ENCODE measurements at places on chromosomes 1 and 21.
A peak's percentile ranks its signal among the peaks of the same experiment; 100 is the strongest.

DNA sequence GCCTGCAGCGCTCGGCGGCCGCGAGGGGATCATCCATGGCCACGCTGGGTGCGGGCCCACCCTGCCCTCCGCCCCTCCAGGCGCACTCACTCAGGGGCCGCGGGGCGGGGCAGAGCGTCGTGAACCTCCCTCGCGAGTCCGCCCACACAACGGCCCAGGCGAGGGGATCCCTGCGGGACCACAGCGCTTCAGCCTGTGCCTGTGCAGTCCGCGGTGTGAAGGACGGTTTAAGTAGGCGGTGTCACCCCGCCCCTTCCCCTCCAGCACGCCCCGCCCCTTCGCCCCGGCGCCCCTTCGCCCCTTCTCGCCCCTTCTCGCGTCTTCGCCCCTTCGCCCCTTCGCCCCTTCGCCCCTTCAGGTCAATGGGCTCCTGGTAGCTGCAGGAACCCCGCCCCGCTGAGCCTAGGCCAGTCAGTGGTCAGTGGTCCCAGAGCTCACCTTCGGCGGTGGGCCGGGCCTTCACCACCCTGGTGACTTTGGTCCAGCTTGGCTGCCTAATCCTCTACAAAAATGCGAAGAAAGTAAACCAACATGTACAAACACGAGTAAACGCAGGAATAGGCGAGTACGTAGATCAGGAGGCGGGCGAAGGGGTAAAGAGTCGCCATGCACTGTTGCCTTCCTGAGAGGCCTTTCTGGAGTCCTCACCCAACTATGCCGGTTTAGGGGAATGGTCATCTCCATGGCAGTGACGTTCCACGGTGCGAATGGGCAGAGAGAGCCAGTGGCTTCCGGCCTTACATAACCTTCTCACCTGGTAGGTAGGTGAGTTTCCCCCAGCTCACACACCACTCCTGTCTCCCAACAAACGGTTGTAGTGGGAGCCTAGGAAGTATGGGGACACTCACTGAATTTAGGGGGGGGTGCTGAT is 19.6 kb upstream of the DMRTB1 start:
- DNase-seq: no peak

DNA sequence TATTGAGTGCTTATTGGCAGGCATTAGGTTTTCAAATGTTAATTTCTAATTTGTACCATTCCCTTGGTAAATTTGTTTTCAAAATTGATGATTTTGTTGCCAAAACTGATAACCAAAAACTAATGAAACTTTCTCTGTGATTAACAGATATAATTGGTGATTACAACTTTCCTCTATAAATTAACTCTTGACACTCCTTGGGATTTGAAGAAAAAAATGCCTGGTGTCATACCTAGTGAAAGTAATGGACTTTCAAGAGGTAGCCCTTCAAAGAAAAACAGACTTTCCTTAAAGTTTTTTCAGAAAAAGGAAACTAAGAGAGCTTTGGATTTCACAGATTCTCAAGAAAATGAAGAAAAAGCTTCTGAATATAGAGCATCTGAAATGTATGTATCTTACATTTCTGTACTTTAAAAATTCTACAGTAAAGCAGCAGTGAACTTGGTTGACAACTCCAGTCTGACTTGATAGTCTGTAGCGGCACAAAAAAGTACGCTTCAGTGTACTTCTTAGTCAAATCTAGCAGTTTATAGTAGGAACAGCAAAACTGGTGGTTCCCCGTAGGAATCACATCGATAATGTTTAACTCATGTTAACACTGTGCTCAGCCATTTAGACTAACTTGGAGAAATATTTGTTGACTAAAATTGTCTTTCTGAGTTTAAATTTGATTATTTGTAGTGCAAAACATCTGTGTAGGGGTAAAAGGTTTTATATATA is 3.0 kb downstream of the USP1 start:
- DNase-seq: no peak

GRCh38 chr1:186188736-186189135 is 186.3 kb downstream of the TPR start:
- no peak for DNase-seq

GRCh38 chr1:181405584-181405983 is 77.7 kb upstream of the CACNA1E start:
- DNase-seq: no peak

DNA sequence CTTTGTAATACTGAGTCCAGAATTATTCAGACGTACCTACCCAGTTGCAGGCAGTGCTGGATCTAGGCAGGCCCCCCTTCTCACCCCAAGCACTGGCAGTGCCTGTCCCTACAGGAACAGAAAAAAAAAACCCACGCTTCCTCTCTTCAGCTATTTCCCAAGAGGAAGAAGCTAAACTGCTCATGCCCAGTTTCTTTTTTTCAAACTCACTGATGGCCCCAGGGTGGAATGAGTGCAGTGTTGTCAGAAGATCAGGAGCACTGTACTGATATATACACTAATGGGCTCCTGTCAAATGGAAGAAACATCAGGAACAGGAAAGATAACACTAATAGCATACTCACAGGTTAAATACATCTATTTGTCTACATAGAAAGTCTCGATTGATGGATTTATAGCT is 28.2 kb upstream of the DOCK7 start:
- peak; percentile 70 for DNase-seq

- no peak for DNase-seq
Observed at GRCh38 chr1:192732787-192733186, 76.1 kb upstream of the RGS2 start.

GRCh38 chr1:19651141-19651737 is 7.1 kb downstream of the NBL1 start:
- DNase-seq: peak; percentile 57

- DNase-seq: no peak
Observed at GRCh38 chr1:92992054-92992453, 30.8 kb upstream of the DIPK1A start.

DNA sequence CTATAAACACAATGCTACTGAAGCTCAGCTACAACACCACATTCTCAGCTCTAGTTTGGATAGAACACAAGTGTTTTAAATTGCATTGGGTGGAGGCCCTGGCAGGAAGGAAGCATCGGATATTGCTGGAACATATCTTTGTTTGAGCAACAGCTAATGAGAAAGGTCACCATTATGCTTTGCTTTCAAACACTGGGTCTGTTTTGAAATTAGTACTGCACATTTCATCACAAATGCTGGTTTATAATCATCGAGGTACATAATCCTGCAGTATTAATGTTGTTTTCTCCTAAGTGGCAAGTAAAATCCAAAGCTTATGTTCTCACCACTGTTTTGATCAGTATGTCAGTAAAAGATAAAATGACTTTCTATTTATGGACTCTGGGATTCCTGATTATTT is 61.5 kb upstream of the ARHGAP29 start:
- peak; percentile 44 for DNase-seq

DNA sequence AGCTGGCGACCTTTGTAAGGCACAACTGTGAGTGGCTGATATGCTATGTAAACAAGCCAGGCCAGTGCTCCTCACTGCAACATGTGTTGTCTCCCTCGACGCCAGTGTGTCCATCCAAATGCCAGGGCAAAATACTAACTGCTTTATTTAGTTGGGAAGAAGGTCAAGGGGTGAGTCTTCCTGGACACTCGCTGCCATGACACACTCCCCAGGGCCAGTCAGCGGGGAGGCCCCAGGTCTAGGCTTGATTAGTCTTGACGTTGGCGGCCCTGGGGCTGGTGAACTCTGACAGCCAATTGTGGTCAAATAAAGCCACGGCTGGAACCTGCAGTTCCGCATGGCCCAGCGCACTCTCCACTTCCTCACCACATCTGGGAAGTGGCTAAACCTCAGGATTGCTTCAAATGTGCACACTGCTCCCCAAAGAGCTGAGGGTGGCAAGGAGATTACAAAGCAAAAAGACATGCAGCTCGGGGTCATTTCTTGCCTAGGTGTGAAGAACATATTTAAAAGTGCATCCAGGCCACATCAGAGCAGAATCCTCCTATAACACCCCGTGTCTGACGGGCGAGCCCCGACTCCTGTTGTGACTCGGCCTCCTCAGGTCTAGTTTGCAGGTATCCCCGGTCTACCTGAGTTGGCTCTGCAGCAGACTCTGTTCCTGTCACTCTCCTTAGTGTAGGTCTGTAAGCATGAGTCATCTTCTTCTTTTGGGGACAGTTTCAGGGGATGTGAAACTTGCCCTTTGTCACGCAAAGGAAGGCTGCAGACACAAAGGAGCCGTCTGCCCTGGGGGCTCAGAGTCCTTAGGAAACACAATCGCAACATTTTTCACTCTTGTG is 183.5 kb downstream of the RUNX1 start:
- DNase-seq: peak; percentile 93

DNA sequence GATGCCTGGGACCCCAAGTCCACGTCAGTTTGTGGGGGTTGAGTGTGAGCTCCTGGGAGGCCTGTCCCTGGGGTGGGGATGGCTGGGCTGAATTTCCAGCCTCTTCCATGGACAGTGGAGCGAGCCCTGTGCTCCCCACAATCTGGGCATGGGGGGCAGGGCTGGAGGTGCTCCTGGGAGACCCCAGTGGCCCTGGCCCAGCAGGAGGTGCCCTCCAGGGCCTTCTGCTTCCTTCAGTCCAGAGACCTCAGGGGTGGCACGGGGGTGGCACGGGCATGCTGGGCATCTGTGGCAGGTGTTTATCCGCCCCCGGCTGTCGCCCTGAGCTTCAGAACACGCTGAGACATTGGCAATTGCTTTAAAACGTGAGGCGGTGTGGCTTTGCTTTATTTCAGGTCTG is 40.9 kb downstream of the MORN1 start:
- DNase-seq: no peak

DNA sequence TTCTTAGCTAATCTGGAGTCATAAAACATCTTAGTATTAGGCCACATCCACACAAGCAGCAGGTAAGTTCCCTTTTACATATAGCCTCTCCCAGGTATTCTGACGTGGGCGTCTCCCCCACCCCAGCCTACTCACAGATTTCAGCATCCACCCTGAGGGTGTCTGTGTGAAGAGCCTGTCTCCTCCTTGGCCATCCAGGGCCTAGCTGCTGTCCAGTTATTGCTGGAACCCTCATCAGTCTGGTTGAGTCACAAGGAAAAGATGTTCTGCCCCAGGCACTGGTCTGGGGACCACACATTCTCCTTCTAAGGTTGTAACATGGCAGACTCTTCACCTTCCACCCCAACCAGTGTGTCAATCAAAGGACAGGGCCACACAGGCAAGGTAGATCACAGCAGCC is 57.6 kb downstream of the ETS2 start:
- DNase-seq: no peak

GRCh38 chr1:182968151-182968741 is 15.3 kb upstream of the SHCBP1L start:
- no peak for DNase-seq
